CD8-positive, alpha-beta T cell (primary cell): ENCODE measurements at places on chromosomes 7 and 10.
A peak's percentile ranks its signal among the peaks of the same experiment; 100 is the strongest.

GRCh38 chr10:131179361-131179760 lies 132.2 kb downstream of the TCERG1L start:
- no peak for DNase-seq

DNA sequence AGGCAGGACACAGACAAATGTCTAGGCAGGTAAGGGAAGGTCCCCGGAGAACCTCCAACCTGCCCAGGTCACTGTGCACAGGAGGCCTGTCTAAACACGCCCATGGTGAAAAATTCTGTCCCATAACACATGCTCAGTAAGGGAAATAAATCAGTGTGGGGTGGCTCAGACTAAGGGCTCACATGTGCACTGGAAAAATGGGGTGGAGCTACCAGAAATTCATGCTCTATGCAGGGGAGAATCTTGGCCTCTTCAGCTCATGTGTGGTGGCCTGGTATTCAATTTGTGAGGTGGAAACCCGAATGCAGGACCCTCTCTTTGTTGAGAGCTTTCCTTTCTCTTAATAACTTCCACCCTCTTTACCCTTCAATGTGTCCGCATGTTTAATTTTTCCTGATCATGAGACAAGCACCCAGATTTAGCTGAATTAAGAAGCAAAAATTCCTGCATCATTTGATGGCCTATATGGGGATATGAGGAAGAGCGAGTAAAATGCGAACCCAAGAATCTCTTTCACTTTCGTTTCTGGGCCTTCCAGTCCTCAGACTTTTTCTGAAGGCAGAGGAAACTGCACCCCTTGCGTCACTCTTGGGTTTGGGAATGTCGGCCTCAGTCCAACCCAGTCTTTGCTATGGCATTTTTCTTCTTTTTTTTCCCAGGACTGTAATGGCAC lies 163.2 kb downstream of the DGKB start:
- no peak for DNase-seq

- DNase-seq = peak; percentile 19
Measured at GRCh38 chr10:132562916-132563456, 25.4 kb downstream of the INPP5A start.

DNA sequence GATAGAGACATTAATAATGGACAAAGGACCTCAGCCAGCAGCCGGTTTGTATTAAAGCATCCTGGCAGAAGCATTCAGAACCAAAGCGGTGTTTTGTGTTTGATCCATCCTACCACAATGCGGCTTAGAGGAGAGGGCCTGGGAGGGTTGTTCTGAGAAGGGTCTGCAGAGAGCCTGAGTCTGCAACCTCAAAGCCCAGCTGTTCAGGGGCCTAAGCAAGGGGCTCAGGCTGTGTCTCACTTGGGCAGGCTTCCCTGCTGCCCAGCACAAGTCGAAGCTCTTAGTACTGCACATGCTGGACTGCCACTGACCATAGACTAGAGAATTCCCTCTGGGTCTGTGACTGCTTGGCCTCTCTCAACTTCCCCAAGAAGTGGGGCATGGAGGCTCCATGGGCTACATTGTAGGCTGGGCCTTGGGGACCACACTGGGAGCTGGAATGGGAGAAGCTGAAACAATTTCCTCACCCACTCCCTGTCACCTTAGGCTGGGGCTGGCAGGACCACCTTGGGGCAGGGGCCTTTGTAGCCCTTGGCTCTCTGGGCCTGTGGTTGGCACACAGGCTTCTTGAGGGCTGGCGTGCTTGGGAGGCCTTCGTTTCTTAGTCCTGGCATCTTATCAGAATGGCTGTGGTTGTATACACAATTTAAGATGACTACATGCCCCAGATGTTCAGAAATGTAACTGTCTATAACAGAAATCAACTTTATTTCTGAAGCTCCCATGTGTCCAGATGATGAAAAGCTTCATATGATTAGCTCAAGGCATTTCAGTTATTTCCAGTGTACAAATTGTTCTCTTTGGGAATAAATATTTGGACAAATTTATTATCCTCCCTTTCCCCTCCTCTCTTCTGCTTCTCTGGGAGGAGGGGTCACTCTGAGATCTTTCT lies 44.5 kb downstream of the LRRC18 start:
- no peak for DNase-seq

DNA sequence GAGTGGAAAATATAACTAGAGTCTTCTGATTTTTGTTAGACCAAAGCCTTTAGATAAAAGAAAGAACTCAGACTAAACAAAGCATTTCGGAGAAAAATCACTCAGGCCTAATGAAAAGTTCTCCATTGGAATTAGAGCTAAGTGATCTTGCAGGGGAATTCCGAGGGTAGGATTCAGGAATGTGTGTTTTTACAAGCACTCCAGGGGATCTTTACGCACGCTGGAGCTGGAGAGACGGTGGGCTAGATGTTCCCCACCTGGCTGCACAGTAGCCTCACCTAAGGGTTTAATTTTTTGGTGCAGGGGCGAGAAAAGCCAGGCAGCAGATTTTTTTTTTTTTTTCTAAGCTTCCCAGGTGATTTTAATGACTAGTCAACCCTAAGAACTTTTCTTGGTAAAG lies 7.9 kb upstream of the PAPSS2 start:
- no peak for DNase-seq
